ENCODE measurements at places on chromosomes 3 and 15.

- no peak for ATAC-seq
These were observed 95.7 kb upstream of the MCTP2 start for GRCh38 chr15:94135486-94136147.

DNA sequence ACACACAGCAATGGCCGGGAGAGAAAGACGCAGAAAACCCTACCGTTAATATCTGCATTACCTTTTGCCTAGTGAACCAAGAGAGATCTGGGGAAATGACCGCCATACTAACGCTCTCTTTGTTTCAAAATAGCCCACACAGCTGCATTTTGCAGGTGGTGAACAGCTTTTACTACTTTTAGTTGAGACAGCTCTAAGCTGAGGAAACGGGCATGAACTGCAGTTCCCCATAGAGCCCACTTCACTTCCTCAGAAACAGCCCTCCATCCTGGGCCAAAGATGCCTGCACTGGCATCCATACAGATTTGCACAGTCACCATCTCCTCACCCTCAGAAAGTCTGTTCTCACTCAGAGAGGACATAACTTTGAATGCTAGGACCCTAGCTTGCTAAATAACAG is 45.0 kb downstream of the ZNF860 start:
- ATAC-seq: no peak

DNA sequence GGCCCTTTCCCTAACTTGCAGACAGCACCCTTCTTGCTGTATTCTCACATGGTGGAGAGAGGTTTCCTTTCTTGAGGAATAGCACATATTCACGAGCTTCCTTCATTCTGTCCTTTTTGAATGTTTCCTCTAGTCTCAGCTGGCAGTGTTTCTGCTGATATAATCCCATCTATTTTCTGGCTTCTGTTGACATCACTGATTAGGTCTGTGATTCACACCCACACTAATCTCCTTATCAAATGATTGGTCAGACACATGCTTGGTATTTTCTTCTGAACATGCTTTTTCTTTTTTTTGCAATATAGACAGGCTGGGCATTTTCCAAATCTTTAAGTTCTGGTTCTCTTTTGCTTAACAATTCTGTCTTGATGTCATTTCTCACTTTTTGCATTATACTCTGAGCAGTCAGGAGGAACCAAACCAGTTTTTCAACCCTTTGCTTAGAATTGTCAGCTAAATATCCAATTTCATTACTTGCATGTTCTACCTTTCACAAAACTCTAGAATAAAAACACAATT is 65.4 kb downstream of the OXSM start:
- no peak for ATAC-seq

DNA sequence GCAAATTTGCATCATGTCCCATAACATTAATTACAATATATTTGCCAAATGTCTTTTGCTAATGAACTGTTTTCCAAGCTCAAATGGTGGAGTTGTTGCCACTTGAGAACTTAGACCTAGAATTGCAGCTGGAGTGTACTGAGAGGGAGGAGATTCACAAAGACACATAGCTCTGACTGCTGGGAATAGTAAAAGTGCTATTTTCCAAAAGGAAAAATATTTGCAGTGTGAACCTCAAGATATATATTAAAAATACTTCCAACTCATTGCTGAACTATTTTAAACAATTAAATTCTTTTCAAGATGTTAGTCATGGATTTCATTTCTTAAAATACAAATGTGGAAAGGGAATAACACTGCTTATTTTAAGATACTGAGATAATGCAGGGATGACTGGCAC is 666.8 kb upstream of the ARPP21 start:
- no peak for ATAC-seq

GRCh38 chr3:9623148-9623547 is 26.2 kb upstream of the MTMR14 start:
- ATAC-seq: no peak

DNA sequence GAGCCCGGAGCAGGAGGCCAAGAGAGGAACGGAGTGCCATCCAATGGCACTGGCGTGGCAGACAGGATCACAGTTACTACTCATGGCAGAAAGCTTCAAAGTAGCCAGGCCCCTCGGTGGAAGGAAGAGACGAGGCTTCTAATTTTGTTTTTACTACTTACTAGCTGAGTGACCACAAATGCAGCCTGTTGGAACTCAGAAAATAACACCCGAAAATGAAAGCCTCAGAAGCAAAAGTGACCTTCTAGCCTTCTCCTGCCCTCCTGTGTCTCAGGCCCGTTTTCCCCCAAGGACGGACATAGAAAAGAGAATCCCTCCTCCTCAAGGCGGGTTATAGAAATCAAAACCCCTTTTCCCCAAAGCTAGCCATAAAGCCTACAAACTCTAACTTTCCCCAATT is 9.9 kb upstream of the STRA6 start:
- no peak for ATAC-seq

All from gastroesophageal sphincter (tissue), 4 donors.